H7 (cell line): ENCODE measurements at places on chromosomes 4 and X.

DNA sequence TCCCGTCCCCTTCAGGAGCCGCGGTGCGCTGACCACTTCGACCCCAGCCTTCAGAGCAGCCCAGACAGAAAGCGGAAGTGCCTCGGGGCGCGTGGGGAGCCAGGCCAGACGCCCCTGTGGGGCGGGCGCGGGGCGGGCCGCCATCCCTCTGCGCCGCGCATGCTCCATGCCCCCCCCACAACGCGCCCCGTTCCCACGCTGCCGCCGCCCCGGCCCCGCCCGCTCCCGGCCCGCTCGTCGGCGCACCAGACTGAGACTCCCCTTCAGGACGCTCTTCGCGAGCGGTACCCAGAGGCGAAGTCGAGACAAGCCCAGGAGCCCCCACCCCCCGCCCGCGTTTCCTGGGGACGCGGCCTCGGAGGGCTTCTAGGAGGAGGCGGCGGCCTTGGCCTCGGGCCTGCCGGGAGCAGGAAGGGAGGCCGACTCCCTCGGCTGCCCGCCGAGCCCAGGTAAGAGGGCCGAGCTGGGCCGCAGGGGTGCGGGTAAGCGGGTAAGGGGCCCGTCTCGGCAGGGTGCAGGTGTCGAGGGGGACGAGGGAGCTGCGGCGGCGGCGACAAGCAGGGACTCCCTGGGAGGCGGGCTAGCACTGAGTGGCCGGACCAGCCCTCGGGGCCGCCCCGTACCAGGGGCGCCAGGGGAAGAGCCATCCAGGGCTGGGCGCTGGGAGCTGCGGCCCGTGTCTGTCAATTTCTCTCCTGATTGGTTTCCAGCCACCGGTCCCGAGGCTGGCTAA is at the start of gene ZFP92:
Gene ZFP92 (plus strand): TSS at position 218 of the 733 bp plus-strand sequence. CDS start 6,851 bp downstream, outside the sequence.
- DNase-seq = peak; percentile 76

DNA sequence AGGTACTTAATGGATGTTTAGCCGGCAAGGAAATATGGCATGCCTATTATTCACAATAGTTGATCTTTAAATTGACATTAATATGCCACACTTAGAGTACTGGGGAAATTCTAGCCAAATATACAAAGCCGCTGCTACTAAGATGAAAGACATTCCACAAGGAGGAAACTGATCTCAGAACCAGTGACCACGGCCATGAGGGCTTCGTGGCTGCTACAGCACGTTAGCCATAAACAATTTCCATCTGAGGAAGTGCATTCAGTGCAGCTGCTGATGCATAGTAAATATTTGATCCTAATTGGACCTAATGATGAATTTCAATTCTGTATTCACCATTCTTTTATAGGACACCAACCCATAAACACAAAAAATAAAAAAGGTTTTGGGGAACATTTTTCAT is 59.1 kb downstream of the SORBS2 start:
- no peak for DNase-seq

GRCh38 chr4:62618042-62618441 is 1417.9 kb downstream of the ADGRL3 start:
- DNase-seq = no peak

DNA sequence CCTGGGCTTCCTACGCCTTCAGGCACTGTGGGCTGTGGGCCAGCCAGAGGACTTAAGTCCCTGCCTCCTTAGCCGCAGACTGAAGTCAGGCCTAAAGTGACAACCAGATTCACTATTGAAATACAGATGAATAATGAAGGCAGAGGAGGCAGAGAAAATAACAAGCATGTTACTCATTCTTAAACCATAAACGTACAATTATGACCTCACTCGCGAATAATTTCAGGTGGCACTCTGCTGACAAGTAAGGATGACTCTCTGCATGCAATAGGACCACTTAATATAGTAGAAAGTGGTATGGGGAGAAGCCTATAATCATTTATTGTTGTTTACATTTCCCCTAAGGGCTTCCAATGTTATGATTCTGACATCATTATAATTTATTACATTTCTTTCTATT is 409.2 kb upstream of the FGF13 start:
- DNase-seq = no peak

- DNase-seq = no peak
These were observed 259.8 kb downstream of the KCNIP4 start for GRCh38 chr4:21688596-21689265.

GRCh38 chrX:38347136-38347535 is 5.3 kb upstream of the OTC start:
- DNase-seq = peak; percentile 11

DNA sequence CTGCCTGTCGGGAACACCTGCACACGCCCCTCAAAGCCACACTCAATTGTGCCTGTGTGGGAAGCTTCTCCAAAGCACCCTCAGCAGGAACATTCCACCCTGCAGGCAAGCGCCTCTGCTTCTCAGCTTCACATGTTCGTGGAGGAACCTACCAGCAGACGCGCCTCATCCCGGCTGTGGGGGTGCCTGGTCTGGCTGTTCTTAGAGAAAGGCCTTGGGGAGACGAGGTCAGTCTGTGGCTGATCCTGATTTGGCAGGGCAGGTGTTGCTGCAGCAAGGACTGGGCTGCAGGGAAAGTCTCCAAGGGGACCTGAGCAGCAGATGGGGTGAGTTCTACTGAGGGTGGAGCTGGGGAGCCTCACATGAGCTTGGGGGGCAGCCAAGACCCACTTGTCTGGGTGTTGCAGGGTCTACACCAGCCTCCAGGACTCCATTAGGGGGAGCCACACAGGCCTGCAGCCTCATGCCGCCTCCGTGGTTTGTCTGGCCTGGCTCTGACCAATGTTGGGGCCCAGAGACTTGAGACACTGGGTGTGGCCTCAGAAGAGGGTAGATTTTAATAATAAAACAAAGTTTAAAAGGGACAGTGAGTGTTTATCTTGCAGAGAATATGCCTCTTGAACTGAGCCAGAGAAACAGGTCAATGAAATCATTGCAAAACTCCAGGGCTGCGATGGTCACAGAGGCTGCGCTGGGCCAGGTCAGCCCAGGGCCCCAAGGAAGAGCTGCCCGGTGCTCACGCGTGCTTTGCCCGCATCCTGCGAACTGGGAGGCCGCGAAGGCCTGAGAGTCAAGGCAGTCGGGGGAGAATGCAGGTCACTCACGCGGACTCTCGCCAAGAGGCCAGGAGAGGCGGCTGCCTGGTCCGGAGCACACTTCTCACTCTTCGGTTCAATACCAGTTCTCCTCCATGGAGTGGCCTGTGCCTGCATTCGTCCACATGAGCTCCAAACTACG is 21.1 kb downstream of the RNF212 start:
- peak; percentile 72 for DNase-seq
